ENCODE measurements at places on chromosomes 12 and 14.

DNA sequence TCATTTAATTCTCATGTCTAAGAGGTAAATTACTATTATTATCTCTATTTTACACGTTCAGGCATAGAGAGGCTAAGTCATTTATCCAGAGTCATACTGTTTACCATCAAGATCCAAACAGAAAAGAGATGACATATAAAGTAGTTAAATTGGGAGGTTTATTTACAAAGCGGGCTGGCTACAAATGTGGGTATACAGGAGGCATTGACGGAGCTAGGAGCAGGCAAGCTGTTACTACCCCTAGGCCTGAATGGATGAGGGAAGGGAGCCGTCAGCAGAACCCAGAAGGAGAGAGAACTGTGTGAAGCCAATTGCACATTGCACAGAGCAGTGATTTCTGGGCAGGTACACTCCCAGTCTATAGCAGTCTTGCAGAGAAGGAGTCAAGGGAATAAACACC, 39.8 kb downstream of the DACT1 start:
- no peak for DNase-seq

- DNase-seq = no peak
Measured at GRCh38 chr12:17976202-17976601, 113.8 kb downstream of the RERGL start.

DNA sequence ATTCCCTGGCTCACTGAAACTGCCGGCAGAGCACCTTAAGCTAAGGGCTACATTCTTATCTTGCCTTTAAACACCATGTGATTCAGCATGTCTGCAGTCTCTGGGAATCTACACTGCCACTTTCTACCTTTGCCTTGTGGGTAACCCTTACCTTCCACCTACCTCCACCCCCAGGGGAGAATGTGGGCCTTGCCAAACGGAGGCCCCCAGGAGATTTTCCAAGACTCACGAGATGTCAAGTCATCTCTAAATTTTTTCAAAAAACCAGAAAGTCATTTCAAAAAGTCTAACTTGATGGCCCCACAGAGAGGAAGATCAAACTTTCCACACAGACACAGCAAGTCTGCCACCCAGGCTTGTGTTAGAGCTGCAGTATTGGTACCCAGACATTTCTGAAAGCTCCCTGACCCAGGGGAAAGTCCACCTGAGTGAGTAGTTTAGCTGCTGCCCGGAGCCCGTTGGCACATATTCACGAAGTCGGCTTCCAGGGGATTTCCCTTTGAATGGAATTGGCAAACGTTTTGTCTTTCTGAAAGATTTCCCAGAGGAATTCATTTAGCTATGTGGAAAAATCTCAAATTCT, 4.7 kb upstream of the PSMA6 start:
- peak; percentile 87 for DNase-seq

GRCh38 chr12:53201639-53202038, 5.4 kb downstream of the ITGB7 start:
- DNase-seq = no peak

DNA sequence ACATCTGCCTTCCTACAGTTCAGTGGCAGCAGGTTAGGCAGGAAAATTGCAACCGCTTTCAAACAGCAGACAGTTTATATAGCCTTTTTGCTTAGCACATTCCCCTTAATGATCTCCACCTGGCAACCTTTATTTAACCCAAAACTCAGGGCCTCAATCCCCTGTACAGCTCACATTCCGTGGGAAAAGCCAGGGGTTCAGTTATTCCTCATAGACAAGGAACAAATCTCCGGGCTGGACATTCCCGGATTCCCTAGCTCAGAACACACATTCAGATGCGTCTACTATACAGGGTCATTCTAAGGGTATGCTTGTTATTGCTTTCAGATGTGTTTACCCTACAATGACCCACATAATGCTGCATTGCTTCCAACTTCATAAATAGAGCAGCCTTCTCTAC, 73.8 kb upstream of the DCN start:
- DNase-seq = no peak

- no peak for DNase-seq
Measured at GRCh38 chr12:69027411-69027881, 94.5 kb upstream of the CPM start.

DNA sequence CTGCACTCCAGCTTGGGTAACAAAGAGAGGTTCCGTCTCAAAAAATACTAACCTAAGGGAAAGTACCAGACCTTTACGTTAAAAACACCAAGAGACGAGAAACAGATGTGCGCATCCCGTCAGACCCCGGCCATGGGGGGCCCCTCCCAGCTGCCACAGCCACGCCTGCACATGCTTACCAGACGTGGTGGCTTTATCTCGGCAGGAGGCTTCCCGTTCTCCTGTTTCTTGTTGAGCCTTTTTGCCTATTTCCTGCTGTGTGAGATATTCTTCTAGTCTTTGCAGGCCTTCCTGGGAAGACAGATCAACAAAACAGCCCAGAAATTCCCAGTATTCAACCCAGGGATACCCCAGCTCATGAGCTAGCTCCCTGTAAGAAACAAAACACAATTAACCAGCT, 23.6 kb downstream of the PGAM5 start:
- DNase-seq = no peak

- DNase-seq = no peak
Measured at GRCh38 chr12:109523504-109523903, 46.1 kb downstream of the UBE3B start.

- no peak for DNase-seq
Measured at GRCh38 chr14:50795142-50795541, 35.8 kb downstream of the NIN start.

- no peak for DNase-seq
Measured at GRCh38 chr14:71331403-71331802, 424.1 kb downstream of the PCNX1 start.

All from left lobe of liver (tissue), 2 donors.